ENCODE measurements at places on chromosomes 2 and 18.

- no peak for DNase-seq
Observed at GRCh38 chr2:176088048-176088936, 4.2 kb upstream of the HOXD13 start.

GRCh38 chr2:64848945-64849344 lies 140.3 kb upstream of the SLC1A4 start:
- no peak for DNase-seq

DNA sequence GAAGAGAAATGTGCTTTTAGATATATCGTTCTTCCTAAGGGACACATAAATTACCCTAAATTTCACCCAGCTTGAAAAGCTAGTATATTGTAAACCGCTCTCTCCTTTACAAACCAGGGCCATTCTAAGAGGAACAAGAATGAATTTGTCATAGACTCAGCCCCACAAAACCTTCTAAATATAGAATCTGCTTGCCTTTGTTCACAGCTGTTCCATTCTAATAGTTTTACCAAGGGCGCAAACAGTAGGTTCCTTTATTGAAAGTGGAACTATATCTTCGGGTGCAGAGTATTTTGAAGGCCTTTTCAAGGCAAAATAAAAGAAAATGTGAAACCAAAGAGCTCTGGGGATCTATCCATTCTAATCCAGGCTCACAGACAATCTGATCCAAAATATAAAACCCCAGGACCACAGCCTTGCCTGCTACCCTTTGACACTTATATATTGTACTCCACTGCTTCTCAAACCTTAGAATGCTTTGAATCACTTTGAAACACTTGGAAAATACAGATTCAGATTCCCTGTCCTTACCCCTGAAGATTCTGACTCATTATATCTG lies 316.8 kb downstream of the PAX3 start:
- DNase-seq, result no peak

- DNase-seq, result no peak
Observed at GRCh38 chr2:207616185-207616584, 9.0 kb downstream of the METTL21A start.

DNA sequence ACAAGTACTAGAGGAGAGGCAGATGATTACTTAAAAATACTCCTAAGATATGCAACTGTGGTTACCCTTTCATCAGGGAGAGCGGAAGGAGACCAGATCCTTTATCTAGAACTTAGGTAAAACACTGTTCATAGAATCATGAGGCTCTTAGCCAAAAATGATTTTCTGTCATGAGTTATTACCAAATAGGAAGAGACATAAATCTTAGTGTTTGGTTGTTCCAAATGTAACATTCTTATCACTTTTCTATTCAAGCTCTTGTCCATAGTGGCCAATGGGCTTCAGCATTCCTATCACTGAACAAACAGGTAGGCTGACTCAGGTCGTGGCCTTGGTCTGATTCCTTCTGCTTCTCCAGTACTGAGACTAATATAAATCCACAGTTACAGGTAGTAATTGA lies 38.5 kb downstream of the RPRD1A start:
- no peak for DNase-seq

- no peak for DNase-seq
Observed at GRCh38 chr2:141878016-141878415, 252.8 kb downstream of the LRP1B start.

DNA sequence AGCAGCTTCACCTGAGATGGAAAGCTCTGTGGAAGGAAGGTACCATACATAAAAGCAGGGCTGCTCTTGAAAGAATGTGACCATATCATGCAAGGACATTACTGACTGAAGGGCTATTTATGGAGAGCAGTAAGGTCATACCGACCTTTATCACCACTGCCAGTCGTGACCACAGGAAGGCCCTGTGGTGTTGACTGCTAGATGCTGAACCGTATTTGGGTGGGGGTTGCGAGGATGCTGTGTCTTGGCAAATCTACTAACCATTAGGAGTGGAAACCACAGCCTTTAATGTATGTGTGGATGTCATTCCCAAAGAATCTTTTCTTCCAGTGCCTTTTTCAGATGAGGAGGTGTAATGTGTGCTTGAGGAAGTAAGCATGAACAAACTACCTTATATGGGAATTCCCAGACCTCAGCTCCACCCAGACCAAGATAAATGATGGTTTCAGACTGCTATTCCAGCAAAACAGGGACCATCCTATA lies 60.8 kb downstream of the LIMS1 start:
- no peak for DNase-seq

- DNase-seq, result no peak
Observed at GRCh38 chr2:1653956-1654695, 90.2 kb downstream of the PXDN start.

- no peak for DNase-seq
Observed at GRCh38 chr18:13268158-13269012, 49.8 kb downstream of the LDLRAD4 start.

DNA sequence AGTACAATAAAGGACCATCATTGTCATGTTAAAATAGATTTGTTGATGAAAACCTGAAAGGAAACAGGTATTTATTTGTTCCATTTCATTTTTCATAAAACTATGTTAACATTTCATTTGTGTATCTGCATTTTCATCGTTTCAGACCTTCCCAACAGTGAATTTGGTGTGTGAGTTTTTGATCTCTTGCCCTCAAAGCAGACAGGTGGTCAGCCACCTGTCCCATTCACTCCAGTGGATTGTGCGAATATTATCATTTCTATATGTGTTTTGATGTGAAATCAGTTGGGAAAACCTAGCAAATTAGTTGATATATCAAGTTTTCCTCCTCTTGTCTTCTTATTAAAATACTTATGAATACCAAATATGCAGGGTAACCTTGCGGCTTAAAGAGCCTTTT lies 25.4 kb upstream of the ATP5MC3 start:
- no peak for DNase-seq
